ENCODE measurements at places on chromosomes 6 and 20.

DNA sequence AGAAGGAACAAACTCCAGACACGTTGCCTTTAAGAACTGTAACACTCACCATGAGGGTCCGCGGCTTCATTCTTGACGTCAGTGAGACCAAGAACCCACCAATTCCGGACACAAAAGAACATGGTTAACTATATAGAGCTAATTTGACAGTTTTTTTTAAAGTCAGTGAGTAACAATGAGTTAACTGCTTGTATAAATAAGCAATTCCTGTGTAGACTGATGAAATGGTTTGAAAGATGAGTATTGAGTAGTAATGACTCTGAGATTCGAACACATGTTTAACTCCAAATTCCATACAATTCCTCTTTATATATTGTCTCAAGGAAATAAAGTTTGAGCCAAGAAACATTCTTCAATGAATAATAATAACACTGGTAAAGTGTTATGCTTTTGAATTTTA is 478.0 kb downstream of the MMUT start:
- DNase-seq, result peak; percentile 31

DNA sequence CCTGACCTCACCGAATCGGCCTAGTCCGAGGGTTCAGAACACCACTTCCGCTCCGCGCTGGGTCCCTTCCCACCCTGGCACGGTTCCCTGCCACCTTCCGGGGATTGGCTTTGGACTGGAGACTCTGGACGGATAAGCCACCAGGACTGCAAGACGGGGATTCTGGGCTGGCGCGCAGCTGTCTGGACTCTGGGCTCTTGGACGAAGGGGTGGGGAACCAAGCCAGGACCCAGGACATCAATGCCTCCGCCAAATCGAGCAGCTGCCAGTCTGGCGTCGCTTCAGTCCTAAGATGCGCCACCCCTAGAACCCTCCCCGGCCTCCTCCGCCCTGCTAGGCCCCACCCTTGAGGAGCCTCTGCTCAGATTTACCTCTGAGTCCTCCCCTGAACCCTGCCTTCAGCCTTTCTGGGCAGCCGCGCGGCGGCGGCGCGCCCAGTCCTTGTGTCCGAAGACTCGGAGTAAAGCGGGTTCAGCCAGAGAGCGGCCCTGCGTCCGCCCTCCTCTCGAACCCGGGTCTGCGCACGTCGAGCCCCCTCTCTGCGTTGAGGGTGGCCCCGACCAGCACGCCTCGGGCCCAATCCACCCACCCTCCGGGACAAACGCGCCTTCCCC is 1.2 kb downstream of the KCNK17 start:
- no peak for DNase-seq

GRCh38 chr20:18728165-18728869 is 85.3 kb upstream of the SCP2D1 start:
- no peak for DNase-seq

DNA sequence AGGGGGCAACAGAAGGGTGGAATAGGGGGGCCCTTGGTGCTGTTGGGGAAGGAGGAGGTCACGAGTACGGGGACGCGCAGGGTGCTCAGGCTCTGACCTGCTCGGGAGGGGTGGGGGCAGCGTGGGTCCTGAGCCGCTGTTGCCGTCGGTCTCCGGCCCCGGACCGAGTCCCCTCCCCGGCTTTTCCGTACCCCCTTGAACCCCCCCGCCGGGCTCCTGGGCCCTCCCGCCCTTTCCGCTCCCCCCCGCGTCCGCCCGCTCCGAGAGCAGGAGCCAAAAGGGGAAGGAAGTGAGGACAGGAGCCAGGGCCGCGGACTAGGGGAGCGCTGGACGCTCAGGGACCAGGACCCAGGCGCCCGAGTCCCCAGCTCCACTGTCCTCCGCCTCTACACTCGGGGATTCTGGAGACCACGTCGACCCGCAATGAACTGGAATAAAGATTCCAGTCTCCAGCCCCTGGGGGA is at the start of gene RGL2:
Gene RGL2, minus strand, starts transcription at position 170 of the 464 bp plus-strand sequence. CDS start 332 bp downstream, outside the sequence.
- DNase-seq, result peak; percentile 72

DNA sequence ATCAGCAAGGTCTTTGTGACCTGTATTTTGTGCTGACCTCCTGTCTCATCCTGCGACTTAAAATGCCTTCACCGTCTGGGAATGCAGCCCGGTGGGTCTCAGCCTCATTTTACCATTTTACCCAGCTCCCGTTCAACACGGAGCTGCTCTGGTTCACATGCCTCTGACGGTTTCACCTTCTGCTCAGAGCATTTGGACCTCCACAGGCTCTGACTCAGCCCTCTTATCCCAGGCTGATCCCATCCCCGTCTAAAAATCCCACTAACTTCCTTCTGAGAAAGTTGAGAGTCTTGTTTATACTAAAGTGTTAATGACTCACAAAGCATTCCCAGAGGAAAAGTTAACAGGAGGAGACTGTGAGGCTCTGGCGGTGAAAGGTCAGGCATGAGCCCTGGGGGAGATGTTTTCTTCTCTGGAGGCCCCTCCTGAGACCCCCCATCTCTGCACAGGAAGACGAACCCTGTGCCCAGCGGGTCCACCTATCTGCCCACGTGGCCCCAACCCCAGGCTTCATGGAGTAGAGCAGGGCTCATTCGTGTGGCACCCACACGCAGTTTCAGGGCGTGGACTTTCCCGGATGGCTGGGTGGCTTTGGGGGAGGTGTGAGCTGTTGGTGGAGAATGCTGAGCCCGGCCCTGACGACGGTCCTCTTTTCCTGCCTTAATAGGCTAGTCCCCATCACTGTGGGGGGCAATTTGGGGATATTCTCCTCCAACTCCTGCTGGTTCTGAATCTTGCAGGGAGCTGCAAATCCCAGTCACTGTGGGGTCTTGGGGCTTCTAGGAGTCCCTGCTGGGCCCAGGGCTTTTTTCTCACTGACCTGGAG is 3.3 kb upstream of the BIRC7 start:
- peak; percentile 92 for DNase-seq

DNA sequence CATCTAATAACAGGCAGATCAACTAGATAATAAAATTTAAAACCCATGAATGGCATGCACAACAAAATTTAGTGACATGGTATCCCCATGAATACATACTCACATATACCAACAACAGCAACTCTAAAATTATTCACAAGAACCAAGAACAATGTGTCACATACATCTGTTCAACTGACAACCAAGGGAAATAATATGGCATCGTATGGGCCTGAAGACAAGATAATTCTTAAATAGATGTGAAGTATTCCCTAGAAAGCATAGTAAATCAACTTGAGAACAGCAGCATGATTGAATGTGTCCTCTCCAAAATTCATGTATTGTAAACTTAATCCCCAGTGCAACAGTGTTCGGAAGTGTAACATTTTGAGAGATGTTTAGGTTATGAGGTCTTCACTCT is 635.5 kb downstream of the EYS start:
- no peak for DNase-seq

- DNase-seq, result no peak
Observed at GRCh38 chr20:48786951-48787705, 40.7 kb downstream of the PREX1 start.

DNA sequence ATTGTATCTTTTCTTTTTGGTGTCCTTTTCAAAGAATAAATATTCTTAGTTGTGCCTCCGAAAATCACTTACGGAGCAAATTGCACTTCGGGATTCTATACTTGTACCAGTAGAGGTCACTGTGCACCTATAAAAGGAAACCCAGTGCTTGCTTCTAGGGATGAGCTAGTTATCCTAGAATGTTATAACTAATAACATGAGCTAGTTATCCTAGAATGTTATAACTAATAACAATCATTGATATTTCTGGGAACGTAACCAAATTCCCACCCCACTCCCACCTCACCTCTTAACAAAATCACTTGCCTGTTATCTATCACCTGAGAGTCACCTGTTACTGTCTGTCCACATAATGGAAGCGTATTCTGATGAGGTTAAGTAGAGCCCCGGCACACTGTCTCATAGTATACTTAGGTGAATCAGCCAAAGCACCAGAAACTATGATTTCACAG is 126.9 kb upstream of the TIAM2 start:
- peak; percentile 61 for DNase-seq

DNA sequence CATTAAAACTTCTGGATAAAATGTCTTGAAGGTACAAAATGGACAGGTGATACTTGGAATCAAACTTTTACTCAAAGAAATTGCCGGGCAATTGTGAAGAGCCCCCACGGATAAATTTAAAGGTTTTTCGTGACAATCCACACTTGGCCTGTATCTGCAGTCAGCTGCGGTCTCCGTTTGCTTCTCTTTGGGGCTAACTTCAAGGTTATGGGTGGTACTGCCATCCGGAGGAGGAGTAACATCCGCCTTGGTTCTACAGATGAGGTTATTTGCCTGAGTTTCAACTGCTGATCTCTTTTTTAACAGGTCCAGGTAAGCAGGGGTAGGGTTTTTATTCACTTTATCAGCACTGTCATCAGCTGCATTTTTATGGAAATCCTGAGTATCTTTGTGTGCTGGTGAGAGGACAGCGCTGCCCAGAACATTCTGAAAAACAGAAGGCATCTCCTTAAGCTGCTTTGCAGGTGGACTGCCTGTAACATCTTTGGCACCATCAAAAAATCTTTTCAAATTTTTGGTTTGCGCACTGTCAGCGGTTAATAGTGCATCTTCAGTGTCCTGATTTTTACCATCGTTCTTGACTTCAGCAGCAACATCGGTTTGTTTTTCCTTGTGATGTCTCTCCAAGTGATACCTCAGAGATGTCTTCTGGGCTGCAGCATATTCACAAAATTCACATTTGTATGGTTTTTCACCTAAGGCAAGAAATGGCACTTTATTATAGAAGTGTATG is 16.9 kb downstream of the ZNF217 start:
- no peak for DNase-seq

DNA sequence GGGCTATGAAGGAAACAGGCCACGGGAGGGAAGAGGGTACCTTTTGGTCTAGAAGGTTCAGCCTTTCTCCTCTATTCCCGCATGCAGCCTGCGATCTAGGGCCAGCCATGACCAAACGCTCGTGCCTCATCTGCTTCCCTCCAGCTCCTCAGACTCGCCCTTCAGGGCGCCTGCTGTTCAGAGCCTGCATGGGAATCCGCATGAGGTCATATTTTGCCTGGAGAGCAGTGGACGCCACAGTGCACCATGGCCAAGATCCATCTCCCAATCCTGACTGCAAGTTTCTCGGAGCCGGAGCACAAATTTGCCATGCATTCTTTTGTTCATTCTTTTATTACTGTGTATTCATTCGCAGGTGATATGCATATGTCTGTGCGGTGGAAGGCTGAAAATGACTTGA is 608.1 kb downstream of the QKI start:
- DNase-seq, result peak; percentile 24

GRCh38 chr6:83536034-83536646 is 23.8 kb downstream of the PRSS35 start:
- peak; percentile 53 for DNase-seq

- no peak for DNase-seq
Observed at GRCh38 chr6:167090171-167090570, 32.7 kb upstream of the CCR6 start.

- no peak for DNase-seq
Observed at GRCh38 chr20:44431118-44431501, 44.6 kb upstream of the TTPAL start.

DNA sequence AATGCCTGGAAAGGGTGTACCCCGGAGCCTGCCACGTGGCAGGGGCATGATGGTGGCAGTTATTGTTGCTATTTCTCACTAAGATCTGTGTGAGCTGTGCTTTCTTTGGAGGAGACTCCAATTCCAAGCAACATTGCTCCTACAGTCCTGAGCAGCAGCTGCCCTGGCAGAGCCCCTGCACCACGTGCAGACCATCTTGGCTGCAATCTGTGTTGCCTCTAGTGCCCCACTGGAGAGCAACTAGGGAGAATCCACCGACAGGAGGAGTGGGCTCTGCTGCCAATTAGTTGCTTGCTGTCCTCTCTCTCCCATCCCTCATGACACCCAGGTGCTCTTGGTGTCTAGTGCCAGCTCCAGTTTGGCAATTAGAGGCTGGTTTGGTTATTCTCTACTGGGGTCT is 116.0 kb downstream of the PXDC1 start:
- no peak for DNase-seq

GRCh38 chr20:21353236-21353635 is 44.1 kb downstream of the NKX2-4 start:
- peak; percentile 56 for DNase-seq

DNA sequence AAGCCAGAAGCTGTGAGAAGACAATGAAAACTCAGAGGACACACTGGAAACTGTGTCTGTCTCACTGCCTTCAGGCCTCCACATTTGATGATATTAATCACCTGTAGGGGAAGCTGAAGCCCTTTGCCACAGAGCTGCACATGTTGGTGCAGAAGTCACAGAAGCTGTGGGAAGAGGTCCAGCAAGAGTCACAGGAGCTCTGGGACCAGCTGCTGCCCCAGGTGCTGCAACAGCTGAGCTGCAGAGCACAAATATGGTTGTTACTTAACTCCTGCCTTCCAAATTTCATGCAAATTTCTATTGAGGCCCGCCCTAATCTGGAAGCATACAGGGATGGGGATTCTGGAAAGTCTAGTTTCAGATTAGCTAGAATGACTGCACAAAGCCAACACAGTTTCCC is 169.3 kb downstream of the OGFRL1 start:
- no peak for DNase-seq

DNA sequence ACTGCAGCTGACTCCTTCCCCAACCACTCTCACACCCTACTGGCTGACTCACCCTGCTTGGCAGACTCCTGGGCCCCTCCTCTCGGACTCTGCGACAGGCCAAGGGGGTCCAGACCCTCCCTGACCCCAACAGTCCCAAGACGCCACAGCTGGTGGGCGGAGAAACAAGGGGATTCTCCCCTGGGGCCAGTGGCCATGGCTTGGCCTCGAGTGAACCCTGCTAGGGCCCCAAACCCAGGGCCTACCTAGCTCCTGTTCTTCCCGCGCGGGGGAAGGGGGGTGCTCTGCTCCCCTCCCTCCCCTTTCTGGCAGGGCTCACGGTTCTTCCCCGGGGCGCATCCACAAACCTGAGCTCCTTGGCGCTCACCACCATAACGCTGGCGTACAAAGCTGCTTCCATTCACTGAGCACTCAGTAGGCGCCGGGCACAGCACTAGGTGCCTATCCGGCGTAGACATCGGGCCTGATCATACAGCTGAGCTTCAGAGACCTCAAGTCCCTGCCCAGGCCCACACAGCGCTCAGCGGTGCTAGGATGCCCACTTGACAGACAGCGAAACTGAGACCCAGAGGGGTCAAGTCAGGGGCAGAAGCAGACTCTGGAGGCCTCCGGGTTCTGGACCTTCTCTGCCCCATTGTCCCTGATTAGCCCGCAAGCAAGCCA is 597 bp downstream of the ADA start:
- DNase-seq, result no peak

DNA sequence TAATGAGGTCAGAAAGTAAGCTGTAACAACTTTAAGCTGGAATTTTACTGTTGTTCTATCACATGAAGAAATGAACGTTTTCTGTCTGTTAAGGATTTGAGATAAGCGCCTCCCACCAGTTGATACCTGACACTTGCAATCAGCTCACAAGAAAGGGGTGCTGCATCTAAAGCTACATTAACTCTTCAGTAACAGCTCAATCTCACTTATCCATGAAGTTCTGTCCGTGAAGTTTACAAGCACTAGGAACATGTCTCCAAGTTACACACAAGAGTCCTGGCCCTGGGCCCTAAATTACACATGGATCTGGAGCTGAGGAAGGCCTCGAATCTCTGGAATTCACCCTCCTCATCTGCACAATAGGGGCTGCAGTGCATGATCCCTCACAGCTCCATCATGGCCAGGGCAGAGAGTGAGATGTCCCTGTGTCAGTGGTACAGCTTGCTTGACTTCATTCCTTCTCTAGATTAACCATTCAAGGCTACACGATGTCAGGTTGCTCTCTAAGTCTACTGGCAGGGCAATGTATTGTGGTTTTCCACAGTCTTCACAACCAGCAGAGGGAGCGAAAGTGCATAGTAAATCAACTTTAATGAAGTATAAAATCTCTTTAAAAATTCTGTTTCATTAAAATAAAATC is 182.4 kb upstream of the MCHR2 start:
- peak; percentile 76 for DNase-seq

All from EL (cell line).